ENCODE measurements at places on chromosomes 16 and 17.

DNA sequence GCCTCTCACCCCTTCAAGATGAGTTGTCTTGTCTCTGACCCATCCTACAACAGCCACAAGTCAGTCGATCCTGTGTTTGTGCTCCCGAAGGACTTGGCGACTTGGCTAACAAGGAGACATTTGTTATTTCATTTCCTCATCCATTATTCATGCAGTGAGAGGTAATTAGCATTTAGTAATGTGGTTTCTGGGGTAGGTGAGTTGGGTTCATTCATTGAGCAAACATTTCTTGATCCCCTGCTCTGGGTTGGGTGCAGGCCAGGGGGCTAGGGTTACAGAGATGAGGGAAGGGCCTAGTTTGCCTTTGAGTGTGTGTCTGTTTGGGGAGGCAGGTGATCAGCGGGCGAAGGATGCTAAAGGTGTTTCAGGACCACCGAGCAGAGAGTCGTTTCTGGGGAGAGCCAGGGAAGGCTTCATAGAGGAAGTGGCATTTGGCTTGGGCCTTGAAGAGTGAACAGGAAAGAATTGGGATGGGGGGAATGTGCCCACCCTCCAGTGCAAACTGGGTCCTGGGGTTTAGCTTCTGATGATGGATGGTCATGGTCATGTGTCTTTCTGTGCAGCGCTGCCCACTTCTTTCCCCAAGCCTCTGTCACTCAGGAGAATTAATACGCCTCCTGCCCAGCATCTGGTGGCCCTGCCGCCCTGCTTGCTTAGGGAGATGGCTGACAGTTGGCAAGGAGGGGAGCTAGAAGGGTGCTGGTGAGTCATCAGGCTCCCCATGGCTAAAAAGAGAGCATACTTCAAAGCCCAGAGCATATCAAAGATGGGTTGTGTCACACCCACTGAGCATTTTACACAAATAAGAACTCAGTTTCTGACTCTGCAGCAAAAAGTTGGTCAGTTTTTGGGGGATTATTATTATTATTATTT, 38.5 kb downstream of the MSI2 start:
- DNase-seq: peak; percentile 39

GRCh38 chr17:48925991-48926342, 17.8 kb downstream of the UBE2Z start:
- no peak for DNase-seq

DNA sequence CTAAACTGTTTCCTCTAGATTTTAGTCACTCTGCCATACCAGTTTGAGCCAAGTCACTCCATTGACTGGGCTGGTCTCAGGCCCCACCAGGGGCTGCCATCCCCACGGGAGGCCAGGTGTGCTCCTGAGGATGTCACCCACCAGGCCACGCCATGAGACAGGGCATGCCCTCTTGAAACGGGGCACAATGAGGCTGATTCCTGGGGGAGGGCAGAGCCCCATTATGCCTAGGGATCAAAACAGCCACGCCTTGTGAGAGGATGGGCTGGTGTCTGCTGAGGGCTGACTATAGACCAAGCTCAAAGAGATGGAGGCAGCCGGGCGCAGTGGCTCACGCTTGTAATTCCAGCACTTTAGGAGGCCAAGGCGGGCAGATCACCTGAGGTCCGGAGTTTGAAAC, 21.5 kb downstream of the GINS2 start:
- DNase-seq: no peak

DNA sequence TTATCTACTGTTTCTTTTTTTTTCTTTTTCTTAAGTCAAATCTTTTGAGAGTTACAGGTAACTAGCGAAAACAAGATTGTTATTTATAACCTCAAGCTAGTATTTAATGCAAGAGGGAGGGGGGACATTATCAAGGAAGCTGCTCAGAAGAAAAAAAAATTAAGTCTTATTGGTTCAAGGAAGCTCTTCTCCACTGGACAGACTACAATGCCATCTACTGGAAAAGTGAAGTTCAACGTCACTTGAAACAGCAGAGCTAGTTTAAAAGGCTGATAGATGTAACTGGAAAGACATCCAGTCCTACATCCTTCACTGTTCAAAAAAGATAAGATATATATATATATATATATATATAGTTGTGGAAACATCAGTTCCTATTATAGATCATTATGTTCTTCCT, 418.0 kb upstream of the PSMD7 start:
- DNase-seq: no peak

DNA sequence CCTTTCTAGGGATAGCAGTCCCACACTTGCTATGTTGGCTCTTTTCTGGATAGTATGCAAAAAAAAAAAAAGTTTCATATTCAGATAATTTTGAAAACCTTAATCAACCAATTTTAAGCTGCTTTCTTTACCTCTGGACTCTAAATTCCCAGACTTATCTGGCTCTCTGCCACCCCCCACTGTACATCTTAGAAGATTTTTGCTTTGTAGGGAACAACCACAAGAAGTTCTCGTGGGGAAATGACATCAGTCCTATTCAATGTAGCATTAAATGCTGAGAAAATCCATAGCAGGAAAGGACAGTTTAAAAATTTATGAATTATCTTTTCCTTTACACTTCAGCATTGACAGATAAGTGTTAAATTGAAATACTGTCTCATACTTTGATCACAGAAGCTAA, 562.7 kb upstream of the HSBP1 start:
- no peak for DNase-seq

DNA sequence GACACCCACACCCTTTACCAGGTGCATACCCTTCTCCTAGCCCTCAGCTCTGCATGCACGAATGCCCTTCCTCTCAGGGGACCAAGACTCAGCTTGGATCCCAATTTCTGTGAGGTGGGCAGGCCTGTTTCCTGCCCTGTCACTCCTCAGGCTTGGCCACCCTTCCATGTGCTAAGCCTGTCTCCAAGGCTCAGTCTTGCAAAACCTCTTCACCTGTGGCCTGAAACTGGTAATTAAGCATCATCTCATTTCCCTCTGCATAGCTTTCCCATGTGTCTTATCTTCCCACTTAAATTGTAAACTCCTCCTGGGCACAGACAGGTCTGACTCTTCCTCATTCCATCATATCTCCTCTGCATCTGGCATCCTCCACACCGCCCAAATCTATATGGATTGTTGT, 31.0 kb upstream of the SMPD3 start:
- no peak for DNase-seq

DNA sequence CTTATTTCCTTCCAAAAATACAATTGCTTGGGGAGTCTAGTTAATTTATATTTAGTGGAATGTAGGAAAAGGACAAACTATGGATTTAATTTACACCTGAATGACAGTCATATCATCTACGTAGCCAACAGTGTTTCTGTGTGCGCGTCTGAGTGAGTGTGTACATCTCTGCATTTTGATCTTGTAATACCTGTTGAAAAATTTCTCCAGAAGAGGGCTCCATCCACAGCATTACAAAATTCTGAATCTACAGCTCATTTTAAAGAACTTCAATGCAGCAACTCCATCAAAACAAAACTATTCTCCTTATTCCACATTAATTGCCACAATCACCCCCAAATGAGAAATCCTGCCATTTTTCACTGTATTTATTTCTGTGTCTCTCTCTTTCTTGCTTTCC, 3.9 kb downstream of the CDH13 start:
- peak; percentile 10 for DNase-seq

GRCh38 chr17:66466106-66466820, 163.8 kb downstream of the PRKCA start:
- DNase-seq: no peak

DNA sequence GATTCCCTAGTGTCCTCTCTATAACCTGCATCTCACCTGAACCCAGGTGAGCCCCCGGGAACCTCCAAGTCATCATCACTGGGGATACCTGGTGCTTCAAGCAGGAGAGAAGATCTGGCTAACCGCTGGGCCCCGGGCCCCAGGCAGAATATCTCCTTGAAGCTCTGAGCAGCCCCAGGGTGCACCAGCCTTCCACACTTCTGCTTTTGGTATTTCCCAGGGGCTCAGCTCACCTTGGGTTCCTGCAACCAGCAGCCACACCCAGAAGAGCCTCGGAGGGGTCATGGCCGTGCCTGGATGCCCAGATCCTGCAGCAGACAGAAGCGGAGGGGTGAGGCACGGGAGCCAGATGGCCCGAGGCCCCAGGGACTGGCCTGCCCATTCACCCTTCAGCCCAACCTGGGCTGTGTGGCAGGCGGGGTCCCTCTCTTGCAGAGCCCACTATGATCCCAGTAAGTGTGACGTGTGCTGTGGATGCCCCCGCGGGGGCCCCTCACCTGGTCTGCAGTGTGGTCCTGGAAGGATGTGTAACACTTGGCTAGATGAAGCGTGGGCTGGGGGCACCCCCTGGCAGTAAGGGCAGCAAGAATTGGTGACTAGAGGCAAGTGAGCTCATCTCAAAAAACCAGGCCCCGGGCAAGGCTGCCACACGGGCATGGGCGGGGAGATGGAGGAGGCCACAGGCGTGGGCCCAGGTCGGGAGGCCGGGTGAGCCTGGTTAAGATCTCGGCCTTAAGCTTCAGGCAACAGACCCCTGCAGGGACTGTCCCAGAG, 2.6 kb downstream of the LGALS3BP start:
- no peak for DNase-seq

GRCh38 chr16:87125206-87126155, 191.7 kb downstream of the C16orf95 start:
- no peak for DNase-seq

DNA sequence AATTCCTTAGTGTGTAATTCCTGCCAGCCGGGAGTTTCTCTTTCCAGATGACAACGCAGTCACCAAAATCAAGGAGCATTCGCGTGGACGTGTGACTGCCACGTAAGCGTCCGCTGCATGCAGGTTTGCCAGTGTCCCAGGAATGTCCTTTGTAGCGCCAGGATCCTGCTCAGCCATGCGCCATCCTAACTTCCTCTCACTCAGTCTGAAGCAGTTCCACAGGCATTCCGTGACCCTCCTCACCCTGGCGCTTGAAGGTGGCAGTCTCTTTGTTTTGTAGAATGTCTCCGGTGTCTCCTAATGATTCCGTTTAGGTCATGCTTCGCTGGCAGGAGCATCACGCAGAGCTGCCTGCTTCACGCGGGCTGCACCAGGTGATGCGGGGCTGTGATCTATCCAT, 88.6 kb downstream of the RPTOR start:
- no peak for DNase-seq

DNA sequence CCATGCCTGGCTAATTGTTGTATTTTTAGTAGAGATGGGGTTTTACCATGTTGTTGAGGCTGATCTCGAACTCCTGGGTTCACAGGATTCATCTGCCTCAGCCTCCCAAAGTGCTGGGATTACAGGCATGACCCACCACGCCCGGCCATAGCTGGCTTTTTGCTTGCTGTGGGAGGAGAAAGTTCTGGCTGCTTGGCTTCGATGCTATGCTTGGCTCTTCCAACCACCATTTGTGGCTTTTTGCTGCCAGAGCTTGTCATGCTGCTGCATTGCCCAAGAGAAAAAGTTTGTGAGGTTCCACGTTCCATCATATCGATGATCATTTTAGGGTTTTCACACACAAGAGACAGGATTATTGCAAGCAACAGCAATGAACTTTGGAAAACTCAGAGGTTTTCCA, 16.2 kb downstream of the BMERB1 start:
- no peak for DNase-seq

DNA sequence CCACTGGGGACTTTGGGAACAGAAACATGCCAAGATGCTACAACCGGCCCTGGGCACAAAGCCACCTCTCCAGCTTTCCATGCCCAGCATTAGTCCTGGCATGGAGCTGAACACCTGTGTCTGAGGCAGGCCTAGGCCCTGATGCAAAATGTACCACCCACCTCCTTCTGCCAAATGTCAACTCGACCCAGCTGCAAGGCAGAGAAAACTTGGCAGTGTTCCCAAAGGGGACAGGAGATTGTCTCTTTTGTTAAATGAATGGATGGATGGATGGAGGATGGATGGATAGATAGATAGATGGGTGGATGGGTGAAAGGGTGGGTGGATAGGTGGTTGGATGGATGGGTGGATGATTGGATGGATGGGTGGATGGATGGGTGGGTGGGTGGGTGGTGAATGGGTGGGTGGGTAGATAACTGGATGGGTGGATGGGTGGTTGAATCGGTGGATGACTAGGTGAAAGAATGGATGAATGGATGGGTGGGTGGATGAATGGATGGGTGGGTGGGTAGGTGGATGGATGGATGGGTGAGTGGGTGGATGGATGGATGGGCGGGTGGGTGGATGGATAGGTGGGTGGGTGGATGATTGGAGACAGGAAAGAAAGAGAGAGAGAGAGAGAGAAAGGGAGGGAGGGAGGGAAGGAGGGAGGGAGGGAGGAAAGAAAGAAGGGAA, 73.4 kb upstream of the TNRC6C start:
- DNase-seq: no peak

DNA sequence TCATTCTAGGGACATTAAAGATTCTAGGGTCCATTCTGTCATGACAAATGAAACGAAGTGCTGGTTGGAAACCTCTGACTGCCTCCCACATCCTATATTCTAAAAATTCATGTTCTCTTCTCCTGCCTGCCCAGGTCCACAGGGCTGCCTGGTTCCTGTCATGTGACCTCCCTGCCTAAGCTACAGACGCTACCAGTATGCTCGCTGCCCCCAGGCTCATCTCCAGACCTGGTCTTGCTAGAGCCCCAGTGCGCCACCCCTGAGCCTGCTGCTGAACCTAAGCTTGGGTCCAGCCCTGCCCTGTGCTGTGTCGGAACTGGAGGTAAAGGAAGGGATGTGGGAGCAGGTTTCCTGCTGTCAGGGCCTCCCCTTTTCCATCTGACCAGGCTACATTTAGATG, 231.6 kb upstream of the CDH5 start:
- DNase-seq: no peak

- peak; percentile 15 for DNase-seq
Measured at GRCh38 chr16:4184038-4184702, 57.7 kb downstream of the SRL start.

DNA sequence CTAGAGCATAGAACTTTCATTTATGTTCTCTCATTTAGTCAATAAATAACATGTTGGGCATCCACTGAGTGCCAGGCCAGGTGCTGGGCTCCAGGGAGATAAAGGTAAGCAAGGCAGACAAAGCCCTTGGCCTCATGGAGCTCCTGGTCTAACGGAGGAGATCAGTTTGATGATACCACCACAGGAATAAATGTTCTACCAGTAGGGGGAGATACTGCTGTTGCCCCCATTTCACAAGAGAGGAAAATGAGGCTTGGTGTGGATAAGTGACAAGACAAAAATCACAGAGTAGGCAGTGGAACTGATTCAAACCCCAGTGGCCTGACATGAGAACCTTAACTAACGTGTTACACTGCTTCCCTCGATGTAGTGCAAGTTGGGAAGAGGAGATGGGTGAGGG, 80.4 kb upstream of the ERCC4 start:
- DNase-seq: no peak

- no peak for DNase-seq
Measured at GRCh38 chr16:66847533-66848067, 3.4 kb downstream of the CA7 start.

GRCh38 chr16:84794186-84794585, 25.6 kb upstream of the CRISPLD2 start:
- DNase-seq: no peak

- DNase-seq: no peak
Measured at GRCh38 chr17:80876950-80877728, 114.5 kb upstream of the CHMP6 start.

- DNase-seq: no peak
Measured at GRCh38 chr16:50622643-50623369, 58.3 kb downstream of the SNX20 start.

DNA sequence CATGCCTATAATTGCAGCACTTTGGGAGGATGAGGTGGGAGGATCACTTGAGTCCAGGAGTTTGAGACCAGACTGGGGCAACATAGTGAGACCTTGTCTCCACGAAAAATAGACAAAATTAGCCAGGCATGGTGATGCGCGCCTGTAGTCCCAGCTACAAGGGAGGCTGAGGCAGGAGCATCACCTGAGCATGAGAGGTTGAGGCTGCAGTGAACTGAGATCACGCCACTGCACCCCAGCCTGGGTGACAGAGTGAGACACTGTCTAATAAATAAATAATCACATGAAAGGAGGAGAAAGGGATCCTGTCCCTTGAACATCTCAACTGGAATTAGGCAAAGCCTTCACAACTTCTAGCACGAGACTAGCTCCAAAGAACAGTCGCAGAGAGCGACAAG, 53.2 kb downstream of the TEKT5 start:
- no peak for DNase-seq

Data from CD8-positive, alpha-beta T cell (primary cell).